ENCODE measurements at places on chromosomes 12 and 14.
A peak's percentile ranks its signal among the peaks of the same experiment; 100 is the strongest.

GRCh38 chr12:117120787-117121186 lies 21.6 kb upstream of the TESC start:
- no peak for DNase-seq

GRCh38 chr14:30443368-30444007 lies 115.5 kb upstream of the G2E3 start:
- DNase-seq: peak; percentile 50

DNA sequence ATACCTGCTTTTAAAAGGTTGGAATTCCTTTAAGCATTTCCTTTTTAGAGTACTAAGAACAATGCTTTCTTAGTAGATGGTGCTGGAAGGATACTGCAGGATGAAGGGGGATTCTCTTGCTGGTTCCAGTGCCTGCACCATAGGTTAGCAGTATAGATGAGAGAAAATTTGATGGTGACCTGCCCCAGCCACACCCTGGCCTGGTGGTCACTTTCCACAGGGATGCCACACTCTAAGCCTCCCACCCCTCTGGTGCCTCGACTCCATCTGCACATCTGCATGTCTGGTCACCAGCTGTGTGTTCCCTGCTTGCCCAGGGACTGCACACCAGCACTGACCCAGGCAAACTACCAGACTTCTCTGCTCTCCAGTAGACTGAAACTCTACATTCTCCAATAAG lies 19.1 kb downstream of the SLC2A3 start:
- DNase-seq: peak; percentile 79

DNA sequence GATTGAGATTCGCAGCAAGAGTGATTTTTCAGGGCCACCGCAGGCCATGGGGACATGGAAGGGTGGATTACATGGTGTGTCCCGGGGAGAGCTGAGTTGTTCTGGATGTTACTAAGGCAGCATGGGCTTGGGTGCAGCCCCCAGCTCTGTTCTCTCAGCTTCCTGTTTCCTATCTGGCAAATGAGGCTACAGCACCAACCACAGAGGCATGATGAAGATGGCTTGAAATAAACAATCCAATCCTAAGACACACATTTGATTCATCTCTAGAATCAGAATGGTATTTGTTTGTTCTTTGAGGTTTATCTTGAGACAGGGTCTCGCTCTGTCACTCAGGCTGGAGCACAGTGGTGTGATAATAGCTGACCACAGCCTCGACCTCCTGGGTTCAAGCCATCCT lies 21.6 kb downstream of the GLTP start:
- DNase-seq: no peak

GRCh38 chr12:87315-87714 lies 20.7 kb downstream of the IQSEC3 start:
- DNase-seq: no peak

GRCh38 chr12:100951756-100952155 lies 157.2 kb downstream of the ANO4 start:
- no peak for DNase-seq

GRCh38 chr12:105622220-105622619 lies 291.7 kb downstream of the C12orf75 start:
- DNase-seq: no peak

- DNase-seq: no peak
Measured at GRCh38 chr12:31525496-31526157, 65.3 kb downstream of the DENND5B start.

DNA sequence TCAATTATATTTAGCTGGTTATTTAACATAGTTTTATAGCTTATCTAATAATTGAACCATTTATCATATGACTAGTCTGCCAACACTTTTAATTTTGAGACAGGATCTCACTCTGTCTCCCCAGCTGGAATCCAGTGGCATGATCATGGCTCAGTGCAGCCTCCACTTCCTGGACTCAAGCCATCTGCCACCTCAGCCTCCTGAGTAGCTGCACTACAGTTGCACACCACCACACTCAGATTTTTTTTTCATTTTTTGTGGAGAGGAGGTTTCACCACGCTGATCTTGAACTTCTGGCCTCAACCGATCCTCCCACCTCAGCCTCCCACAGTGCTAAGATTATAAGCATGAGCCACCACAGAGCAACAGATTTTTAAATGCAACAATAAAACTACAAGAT lies 151.4 kb upstream of the MDGA2 start:
- no peak for DNase-seq

- no peak for DNase-seq
Measured at GRCh38 chr14:68672609-68673285, 120.1 kb downstream of the ZFP36L1 start.

DNA sequence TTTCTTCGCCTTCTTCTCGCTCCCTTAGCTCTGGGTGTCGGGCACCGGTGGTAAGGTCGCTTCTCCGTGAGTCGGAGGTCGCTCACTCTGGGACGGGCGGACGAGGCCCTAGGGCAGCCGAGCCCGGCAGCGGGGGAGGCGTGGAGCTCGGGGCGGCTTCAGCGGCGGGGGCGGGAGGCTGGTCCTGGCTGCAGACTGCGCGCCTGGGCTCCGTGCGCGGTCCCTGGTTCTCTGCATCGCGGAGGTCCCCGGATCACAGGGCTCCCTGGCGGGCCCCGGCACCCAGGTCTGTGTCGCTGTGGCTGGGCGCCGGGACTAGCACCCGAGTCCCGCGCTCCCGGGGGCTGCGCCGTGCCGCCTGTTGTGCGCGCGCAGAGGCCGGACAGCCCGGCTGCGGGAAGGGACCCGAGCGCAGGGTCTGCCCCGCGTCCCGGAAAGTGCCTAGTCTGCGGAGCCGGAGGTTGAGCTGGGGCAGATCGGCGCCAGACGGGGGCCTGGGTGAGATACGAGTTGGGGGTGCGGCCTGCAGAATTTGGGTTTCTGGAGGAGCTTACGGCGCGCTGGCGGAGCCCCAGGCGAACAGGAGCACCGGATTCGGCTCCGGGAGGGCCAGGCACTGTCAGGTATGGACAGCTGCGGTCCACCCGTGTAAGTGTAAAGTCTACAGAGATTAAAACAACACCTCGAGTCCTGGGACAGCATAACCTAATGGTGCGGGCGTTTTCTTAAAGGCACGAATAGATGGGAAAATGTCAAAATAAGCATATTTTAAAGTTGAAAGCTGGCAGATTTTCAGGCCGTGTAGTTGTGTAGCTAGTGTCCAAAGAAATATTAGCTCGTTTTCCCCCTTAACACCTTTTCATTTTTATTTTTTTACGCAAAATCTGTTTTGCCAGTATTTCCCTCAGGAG lies 713 bp downstream of the FRMD6 start:
- DNase-seq: peak; percentile 39

Measured in SW480 (cell line).